Hepatocyte (in vitro differentiated cells): ENCODE measurements at places on chromosomes 16 and 17.

- DNase-seq = no peak
- no peak overlapping the region for H3K4me3 ChIP-seq
- H3K4me1 ChIP-seq = no peaks in the 10 kb centered on the region
- no peaks in the 10 kb centered on the region for H3K27me3 ChIP-seq
These were observed 55.8 kb downstream of the ACTG1 start for GRCh38 chr17:81456798-81457197.

DNA sequence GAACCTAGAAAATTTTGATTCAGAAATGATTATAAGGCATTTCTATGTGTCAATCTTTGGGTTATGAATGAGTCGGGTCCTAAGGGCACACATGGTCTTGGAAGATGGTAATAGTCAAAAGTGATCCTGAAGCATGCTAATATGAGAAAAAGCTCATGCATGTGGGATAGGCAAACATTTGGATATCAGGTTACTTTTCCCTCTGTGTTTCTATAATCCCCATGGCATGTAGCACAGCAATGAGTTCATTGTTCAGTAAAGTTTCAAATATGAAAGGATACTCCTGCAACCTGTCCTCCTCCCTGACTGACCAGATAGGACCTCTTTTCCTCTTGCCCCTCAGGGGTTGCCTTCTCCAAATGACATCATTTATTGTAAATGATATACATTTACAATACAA lies 249.9 kb upstream of the MON1B start:
- no peak overlapping the region for H3K4me3 ChIP-seq
- H3K27me3 ChIP-seq = no peaks in the 10 kb centered on the region
- no peaks in the 10 kb centered on the region for H3K36me3 ChIP-seq
- DNase-seq = no peak
- H3K27ac ChIP-seq = no peak overlapping the region

- no peak overlapping the region for H3K27ac ChIP-seq
- peak; percentile 40 for DNase-seq
- H3K4me3 ChIP-seq = no peak overlapping the region
- no peaks in the 10 kb centered on the region for H3K4me1 ChIP-seq
- no peaks in the 10 kb centered on the region for H3K36me3 ChIP-seq
These were observed 8.5 kb downstream of the NR1D1 start for GRCh38 chr17:40091691-40092397.

DNA sequence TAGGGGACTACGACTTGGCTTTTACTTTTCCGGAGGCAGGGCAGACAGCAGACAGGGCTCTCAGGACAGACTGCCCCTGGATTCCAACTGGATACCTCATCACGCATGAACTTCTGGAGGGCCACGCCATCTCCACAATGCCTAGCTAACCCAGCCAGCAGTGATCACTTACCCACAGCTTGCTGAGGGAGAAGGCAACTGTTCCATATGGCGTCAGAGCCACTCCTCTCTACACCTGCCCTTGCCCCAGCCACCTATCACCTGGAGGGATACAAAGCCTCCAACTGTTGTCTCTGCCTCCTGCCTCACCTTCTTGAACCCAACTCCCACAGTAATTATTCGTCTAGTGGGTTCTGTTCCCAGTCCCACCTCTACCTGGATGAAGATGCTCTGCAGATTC lies 8.8 kb downstream of the MYO19 start:
- H3K36me3 ChIP-seq = no peaks in the 10 kb centered on the region
- no peak overlapping the region for H3K27ac ChIP-seq
- H3K4me3 ChIP-seq = no peak overlapping the region

GRCh38 chr17:78101542-78101941 lies 27.0 kb downstream of the TMC6 start:
- no peaks in the 10 kb centered on the region for H3K36me3 ChIP-seq
- no peak for DNase-seq
- H3K27me3 ChIP-seq = no peaks in the 10 kb centered on the region
- no peak overlapping the region for H3K27ac ChIP-seq
- H3K4me3 ChIP-seq = no peak overlapping the region

- peak; percentile 83 for DNase-seq
- H3K4me3 ChIP-seq = no peak overlapping the region
- no peaks in the 10 kb centered on the region for H3K4me1 ChIP-seq
- peak overlapping the region; percentile 62 for H3K27ac ChIP-seq
- no peaks in the 10 kb centered on the region for H3K36me3 ChIP-seq
These were observed 31.5 kb downstream of the QPRT start for GRCh38 chr16:29710227-29711219.

DNA sequence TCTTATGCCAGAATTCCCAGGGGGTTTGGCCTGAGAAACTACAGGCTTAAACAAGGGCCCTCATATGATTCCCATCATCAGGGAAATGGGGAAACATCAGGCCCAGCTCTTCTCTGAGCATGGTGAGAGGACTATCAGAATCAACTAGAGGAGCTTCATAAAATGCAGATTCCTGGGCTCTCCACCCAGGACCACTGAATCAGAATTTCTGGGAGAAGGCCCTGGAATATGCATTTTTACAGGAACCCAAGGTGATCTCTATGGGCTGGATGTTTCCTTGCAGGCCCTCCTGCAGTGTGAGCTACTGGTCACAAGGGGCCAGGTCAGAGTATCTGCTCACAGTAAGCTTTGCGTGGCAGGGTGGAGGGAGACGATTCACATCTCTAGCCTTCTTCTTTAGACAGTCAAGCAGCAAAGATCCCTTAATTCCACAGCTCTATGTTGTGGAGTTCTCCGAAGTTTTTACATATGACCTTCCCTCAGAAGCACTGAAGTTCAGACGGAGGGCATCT lies 38.8 kb upstream of the HOXB13 start:
- H3K27me3 ChIP-seq = peaks cover 22% of the 10 kb centered on the region
- DNase-seq = no peak

- H3K4me3 ChIP-seq = no peak overlapping the region
- H3K4me1 ChIP-seq = peaks cover 7% of the 10 kb centered on the region
- H3K27me3 ChIP-seq = no peaks in the 10 kb centered on the region
- peak overlapping the region; percentile 23 for H3K27ac ChIP-seq
These were observed 1.4 kb upstream of the KRT222 start for GRCh38 chr17:40666331-40666730.

DNA sequence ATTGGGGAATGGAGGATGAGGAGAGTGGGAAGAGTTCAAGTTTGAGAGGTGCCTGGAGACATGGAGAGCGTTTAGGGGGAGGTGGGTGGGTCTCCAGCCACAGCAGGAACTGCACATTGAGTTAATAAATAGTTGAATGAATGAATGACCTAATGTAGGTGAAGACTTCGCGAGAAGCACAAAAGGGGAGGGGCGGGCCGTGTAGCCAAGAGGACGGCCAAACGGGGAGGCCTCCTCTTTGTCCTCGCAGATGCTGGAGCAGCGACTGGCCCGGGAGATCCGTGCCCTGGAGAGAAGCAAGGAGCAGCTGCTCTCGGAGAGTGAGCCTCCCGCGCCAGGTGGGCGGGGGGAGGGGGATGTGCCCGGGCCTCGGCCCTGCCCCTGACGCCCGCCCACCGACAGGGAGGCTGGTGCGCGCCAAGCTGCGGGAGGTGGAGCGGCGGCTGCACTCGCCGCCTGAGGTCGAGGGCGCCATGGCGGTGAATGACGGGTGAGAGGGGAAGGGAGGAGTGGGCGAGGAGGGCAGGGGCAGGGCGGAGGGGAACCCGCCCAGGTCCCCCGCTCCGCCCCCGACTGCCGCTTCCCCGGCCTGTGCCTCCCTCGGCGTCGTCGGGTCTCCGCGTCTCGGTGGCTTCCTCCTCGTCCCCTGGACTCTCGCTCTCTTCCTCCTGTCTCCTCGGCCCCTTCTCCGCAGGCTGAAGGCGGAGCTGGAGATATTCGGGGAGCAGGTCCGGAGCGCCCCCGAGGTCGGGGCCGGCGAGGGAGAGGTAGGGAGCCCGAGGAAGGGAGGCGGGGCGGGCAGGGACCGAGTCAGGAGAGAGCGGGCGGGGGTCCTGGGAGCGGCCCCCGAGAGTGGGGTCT lies 12.9 kb downstream of the SYCE1L start:
- DNase-seq = peak; percentile 87
- H3K27me3 ChIP-seq = no peaks in the 10 kb centered on the region
- H3K4me1 ChIP-seq = no peaks in the 10 kb centered on the region

GRCh38 chr16:68948230-68948910 lies 105.0 kb downstream of the TANGO6 start:
- no peaks in the 10 kb centered on the region for H3K4me1 ChIP-seq
- no peak overlapping the region for H3K4me3 ChIP-seq
- no peak for DNase-seq
- no peaks in the 10 kb centered on the region for H3K36me3 ChIP-seq
- no peaks in the 10 kb centered on the region for H3K27me3 ChIP-seq

- peaks cover 37% of the 10 kb centered on the region for H3K27me3 ChIP-seq
- H3K4me3 ChIP-seq = no peak overlapping the region
- DNase-seq = no peak
These were observed 71.9 kb downstream of the RBBP6 start for GRCh38 chr16:24611310-24611709.

DNA sequence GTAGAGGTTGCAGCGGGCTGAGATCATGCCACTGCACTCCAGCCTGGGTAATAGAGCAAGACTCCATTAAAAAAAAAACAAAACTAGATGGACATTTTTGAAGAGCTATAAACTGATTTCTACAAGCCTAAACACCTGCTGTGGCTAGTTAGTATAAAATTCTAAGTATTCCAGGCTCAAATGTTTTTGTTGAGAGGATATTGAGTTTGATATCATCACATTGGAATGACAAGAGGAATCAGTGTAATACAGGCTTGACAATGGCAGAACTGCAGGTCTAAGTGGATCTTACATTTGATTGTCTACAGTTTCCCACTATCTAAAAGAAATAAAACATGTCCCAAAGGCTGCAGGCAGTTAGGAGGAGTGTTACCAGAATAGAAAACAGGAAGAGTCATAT lies 23.9 kb upstream of the DLX3 start:
- no peak overlapping the region for H3K4me3 ChIP-seq
- no peak for DNase-seq
- no peaks in the 10 kb centered on the region for H3K4me1 ChIP-seq
- H3K36me3 ChIP-seq = no peaks in the 10 kb centered on the region
- H3K27ac ChIP-seq = no peak overlapping the region

GRCh38 chr16:26569793-26570192 lies 496.9 kb upstream of the C16orf82 start:
- no peaks in the 10 kb centered on the region for H3K4me1 ChIP-seq
- no peaks in the 10 kb centered on the region for H3K27me3 ChIP-seq
- no peak overlapping the region for H3K4me3 ChIP-seq
- no peak overlapping the region for H3K27ac ChIP-seq
- peak; percentile 48 for DNase-seq

DNA sequence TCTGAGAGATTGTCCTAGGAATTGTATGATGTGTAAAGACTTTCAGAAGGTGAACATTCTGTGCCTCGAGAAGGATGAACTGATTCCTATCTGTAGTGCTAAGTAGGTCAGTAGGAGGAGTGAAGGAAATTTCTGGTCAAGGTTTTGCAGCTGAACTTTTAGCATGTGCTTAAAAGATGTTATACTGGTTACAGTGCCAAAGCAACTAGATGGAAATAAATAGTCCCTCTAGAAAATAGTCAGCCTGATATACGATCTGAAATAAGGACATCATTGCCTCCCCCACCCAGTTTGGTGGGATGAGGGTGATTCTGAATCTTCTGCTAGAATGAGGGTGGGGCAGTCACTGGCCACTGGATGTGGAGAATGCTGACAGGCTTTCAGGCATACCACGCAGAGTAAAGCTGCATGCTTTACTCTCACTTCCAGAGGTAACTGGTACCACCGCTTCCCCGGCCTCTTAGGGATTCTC lies 57.2 kb upstream of the VPS4A start:
- H3K4me1 ChIP-seq = no peaks in the 10 kb centered on the region
- H3K4me3 ChIP-seq = no peak overlapping the region
- H3K27ac ChIP-seq = peak overlapping the region; percentile 64
- no peaks in the 10 kb centered on the region for H3K27me3 ChIP-seq
- no peaks in the 10 kb centered on the region for H3K36me3 ChIP-seq

GRCh38 chr16:79104567-79104966 lies 496.0 kb downstream of the MAF start:
- no peaks in the 10 kb centered on the region for H3K27me3 ChIP-seq
- H3K4me1 ChIP-seq = no peaks in the 10 kb centered on the region
- no peak overlapping the region for H3K4me3 ChIP-seq
- H3K27ac ChIP-seq = no peak overlapping the region
- no peak for DNase-seq
- H3K36me3 ChIP-seq = no peaks in the 10 kb centered on the region

DNA sequence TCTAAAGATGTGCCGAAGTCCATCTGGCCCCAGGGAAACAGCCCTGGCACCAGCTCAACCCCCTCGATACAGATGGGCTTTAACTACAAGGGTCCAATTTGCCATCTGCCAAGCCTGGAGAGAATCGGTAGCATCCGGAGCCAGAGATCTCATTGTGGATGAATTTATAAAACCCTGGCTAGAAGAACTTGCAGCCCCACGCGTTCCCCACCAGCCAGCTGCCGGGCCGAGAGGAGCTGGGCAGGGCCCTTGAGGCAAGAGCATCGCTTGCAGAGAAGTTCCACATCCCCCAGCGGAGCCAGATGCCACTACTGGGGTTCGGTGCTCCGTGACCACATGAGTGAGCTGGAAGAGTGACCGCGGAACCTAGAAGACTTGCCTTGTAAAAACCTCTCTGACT lies 65.3 kb upstream of the NOL11 start:
- no peak for DNase-seq
- H3K4me3 ChIP-seq = no peak overlapping the region
- no peaks in the 10 kb centered on the region for H3K4me1 ChIP-seq
- no peaks in the 10 kb centered on the region for H3K27me3 ChIP-seq

GRCh38 chr16:47644166-47644565 lies 183.0 kb downstream of the PHKB start:
- H3K36me3 ChIP-seq = no peaks in the 10 kb centered on the region
- DNase-seq = no peak
- H3K4me3 ChIP-seq = no peak overlapping the region
- H3K27me3 ChIP-seq = no peaks in the 10 kb centered on the region
